ENCODE measurements at places on chromosomes 6 and 20.

- no peak for DNase-seq
These were observed 11.8 kb downstream of the FAM110A start for GRCh38 chr20:845226-845868.

- no peak for DNase-seq
These were observed 4.2 kb upstream of the EYA4 start for GRCh38 chr6:133236932-133237331.

GRCh38 chr6:155523821-155524651 lies 68.4 kb upstream of the NOX3 start:
- DNase-seq: no peak

GRCh38 chr6:9250852-9251251 lies 815.5 kb upstream of the SLC35B3 start:
- no peak for DNase-seq

GRCh38 chr6:141210901-141211300 lies 921.8 kb upstream of the GJE1 start:
- no peak for DNase-seq

GRCh38 chr20:15068486-15068885 lies 731.1 kb upstream of the FLRT3 start:
- DNase-seq: no peak

DNA sequence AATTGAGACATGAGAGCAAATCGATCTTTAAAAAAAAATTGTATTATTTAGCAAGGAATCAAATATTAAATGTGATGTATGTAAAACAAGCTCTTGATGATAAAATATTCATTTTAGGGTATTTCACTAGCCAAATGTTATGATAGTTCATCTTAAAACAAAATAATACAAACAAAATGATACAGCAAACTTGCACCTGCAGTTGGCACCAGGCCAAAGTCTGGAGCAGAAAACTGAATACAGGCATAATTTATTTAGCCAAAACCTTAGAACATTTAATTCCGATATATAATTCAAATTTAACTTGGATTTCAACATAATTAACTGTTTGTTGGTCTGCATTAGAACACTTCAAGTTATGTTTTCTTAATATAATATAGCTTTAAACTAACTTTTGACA lies 60.9 kb downstream of the EPHA7 start:
- DNase-seq: no peak

- DNase-seq: no peak
These were observed 70.4 kb downstream of the JAG1 start for GRCh38 chr20:10603378-10603777.

Data from sciatic nerve (tissue), 2 donors.